ENCODE measurements at places on chromosomes 13 and 19. TPM values are rescaled to one million over a fixed set of nuclear protein-coding genes. Genes with fewer than 3 reads are reported as not detected.

Gene LRRC63
- total RNA-seq: not detected

Gene RNF113B
- not detected for total RNA-seq

Gene IL12RB1
- total RNA-seq: not detected

Gene FSD1
- total RNA-seq: 15.6 TPM

Gene N4BP2L2
- 128 TPM for total RNA-seq

Gene MZT1
- total RNA-seq: 22.9 TPM

Gene TMC4
- total RNA-seq: 45.9 TPM

Gene SGCG
- total RNA-seq: not detected

DNA sequence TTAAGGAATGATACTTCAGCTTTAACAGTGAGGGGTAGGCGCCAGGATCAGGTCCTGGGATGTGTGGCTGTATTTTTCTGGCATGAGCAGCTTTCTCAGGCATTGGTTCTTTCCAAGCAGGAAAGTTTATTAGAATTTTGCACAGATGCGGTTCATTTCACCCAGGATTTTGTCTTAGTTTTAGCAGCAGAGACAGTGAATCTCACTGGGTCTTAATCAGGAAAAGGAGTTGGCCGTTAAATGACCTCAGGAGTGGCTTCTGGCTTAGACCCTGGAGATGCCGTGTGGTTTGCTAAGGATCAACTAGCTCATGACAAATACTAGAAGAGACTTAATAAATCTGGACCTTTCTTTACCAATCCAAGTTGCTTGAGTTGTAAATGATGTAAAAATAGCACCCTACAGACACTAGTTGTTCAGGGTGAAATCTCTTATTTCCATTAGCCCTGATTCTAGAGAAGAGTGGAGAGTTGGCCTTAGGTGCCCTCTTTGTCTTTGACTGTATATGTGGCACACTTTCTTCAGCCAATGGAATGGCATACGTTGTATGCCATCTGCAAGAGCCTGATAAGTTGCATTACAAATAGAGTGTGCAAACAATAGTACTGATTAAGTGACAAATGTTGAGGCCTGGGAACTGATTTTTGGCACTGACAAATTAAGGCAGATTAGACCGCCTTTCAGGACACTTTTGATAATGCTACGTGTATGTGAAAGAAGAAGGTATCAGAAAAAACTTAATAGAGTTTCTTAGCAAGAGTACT lies 34.0 kb downstream of the LRCH1 start:
- no peak for DNase-seq

DNA sequence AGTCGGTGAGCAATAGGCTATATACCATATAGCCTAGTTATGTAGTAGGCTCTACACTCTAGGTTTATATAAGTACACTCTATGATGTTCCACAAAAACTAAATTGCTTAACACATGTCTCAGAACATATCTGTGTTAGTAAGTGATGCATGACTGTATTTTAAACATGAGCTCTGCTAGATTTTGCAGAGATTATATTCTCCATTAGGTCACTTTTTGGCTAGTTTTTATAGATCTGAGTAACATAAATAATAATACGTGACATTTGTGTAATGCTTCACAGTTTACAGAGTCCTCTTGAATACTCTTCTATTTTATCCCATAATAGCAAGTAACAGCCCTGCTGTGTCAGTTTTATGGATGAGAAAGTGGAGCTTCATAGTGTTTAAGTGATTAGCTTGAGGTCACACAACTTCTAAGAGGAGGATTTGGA lies 47.8 kb downstream of the NDFIP2 start:
- no peak for DNase-seq

GRCh38 chr13:19959141-19959830 lies 759 bp downstream of the ZMYM2 start:
- DNase-seq: peak; percentile 72

- DNase-seq: no peak
These were observed 10.1 kb downstream of the SSC5D start for GRCh38 chr19:55498246-55498840.

GRCh38 chr13:94093652-94094315 lies 385.7 kb downstream of the DCT start:
- no peak for DNase-seq

DNA sequence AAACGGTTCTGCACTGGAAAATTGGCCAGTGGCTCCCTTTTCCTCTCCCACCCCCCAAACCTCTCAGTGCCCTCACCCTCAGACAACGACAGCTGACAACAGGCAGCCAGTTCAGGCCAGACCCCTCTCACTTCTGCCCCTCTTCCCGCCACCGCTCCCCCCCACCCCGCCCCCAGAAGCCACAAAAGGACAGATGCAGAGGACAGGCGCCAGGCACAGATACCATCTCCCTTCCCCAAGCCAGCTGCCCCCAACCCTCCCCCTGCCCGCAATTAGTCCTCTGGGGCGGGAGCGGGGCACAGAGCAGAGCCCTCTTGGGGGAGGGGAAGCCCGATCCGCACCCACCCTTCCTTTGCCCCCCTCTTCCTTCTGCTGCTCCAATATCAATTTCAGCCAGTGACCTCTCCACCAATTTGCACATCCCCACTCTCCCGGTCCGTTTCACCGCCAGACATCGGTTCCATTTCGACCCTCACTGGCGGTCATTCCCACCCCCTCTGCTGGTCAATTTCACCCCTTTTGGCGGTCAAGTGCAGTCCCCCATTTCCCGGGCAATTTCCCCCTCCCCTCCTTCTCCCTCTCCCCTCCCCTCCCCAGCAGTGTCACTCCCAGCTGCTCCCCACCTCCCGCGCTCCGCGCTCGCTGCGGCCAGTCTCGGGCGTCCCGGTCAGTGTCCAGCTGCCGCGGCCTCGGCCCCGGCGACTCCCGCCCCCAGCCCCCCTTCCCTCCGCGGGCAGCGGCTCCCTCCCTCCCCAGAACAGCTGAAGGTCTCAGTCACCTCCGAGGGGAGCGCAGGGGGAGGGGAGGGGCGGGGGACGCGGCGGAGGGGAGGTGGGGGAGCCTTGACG lies at the start of gene SHD:
Gene SHD, plus strand, starts transcription at position 848 of the 848 bp plus-strand sequence. CDS start 798 bp downstream, outside the sequence.
- DNase-seq: no peak

DNA sequence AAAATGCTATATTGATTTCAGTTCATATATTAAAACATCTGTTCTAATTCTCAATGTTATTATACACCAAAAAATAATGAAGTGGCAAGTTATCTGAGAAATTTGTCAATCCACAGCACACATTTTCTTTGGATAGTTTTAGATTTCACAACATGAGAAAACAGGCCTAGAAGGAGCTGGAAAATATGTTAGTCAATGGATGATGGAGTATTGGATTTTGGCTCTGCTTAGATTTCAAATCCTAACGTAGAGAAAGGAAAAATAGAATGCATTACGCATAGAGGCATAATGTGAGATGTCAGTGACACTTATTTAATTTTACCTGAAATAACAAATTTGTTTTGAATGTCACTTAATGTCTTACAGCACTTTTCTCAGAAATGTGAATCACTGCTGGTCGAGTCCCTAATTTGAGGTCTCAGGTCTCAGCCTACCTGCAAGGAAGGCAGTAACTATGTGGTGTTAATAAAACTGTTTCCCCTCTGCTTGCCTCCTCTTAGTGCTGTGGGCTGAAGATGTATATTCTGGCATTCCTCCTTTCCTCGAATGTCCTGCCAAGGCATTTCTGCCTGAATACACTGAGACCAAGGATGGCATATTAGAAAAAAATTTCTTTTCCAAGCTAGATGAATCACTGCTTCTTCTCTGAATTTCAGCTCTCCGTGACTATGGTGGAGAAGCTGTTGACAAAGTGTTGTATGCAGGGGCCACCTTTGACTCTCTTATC lies 232.4 kb downstream of the POSTN start:
- no peak for DNase-seq

DNA sequence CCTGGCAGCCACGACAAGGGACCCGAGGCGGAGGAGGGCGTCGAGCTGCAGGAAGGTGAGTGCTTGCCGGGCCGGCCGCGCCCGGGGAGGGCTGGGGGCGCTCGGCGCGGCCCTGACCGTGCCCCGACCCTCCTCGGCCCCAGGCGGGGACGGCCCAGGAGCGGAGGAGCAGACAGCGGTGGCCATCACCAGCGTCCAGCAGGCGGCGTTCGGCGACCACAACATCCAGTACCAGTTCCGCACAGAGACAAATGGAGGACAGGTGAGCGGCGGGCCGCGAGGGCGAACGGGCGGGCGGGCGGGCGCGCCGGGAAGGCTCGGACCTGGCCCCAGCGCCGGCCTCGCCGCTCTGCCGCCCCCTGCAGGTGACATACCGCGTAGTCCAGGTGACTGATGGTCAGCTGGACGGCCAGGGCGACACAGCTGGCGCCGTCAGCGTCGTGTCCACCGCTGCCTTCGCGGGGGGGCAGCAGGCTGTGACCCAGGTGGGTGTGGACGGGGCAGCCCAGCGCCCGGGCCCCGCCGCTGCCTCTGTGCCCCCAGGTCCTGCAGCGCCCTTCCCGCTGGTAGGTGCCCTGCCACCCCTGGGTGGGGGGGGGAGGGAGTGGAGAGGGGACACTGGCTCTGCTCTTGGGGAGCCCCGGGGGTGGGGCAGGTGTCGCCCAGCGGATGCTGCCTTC lies 816 bp downstream of the USF2 start:
- DNase-seq: peak; percentile 96

GRCh38 chr13:30776661-30777060 lies 41.3 kb downstream of the ALOX5AP start:
- DNase-seq: no peak

- DNase-seq: no peak
These were observed 462.5 kb upstream of the KLF12 start for GRCh38 chr13:74596691-74597090.

GRCh38 chr19:46887240-46887782 lies 26.5 kb downstream of the ARHGAP35 start:
- DNase-seq: no peak

DNA sequence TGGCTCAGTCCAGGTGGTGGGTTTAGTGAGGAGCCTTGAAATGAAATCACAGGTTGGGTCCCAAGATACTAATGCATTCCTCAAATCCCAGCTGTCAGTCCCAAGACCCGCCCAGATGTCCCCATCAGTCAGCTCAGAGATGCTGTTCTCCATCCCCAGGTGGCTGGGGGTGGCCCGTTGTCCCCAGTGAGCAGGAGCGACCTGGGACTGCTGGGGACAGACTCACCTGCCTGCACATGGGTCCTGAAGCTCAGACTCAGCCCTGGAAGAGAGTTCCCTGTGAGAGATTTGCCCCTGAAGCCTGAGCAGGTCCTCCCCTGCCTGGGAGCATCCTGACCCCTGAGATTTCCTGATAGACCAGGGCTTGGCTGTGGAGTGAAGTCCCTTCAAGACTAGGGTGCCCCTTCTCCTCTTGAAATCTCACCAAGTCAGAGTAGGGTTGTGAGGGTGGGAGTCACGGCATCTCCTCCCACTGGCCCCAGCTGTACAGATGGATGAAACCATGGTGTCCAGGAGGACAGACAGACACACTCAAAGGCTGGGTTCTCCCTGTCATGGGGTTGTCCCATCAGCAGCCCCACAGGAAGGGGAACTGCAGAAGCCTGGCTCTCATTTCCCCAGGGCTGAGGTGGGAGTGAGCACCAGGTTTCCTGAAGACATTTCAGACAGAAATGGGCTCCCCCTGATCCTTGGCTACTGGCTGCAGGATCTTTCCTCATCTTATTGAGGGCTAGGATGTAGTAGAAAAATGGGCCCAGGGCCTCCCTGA lies 14.4 kb downstream of the LILRA5 start:
- no peak for DNase-seq

DNA sequence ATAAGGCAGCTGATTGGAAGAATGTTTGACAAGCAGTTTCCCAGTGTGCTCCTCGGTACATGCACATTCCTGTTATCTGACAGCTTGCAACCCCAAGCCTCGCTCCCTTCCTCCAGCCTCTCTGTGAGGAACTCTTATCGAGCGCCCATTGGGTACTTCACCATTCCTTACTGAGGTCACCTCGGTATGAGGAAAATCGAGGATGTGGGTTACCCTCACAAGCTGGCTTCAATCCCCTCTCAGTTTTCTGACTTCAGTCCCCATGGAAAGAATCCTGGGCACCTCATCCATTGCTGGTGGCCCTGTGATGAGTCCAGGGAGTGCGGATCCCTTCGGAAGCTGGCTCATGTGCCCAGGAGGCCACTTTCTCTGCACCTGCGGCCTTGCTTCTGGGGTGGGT lies 17.3 kb downstream of the TEX29 start:
- DNase-seq: no peak

DNA sequence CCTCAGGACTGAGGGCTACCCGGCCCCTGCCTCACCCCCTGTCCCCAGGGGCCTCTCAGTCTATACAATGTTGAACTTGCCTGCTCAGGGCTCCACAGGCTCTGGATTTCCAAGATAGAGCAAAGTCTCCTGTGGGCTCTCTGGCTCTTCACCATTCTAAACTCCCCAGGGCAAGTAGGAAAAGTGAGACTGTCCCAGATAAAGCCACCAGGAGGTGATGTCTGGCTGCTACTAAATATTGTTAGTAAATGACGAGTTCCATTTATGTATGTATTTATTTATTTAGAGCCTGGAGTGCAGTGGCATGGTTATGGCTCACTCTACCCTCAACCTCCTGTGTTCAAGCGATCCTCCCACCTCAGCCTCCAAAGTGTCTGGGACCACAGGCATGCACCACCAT lies 73.6 kb upstream of the SIAH3 start:
- DNase-seq: no peak

GRCh38 chr13:30158774-30159445 lies 148.4 kb downstream of the KATNAL1 start:
- DNase-seq: no peak

DNA sequence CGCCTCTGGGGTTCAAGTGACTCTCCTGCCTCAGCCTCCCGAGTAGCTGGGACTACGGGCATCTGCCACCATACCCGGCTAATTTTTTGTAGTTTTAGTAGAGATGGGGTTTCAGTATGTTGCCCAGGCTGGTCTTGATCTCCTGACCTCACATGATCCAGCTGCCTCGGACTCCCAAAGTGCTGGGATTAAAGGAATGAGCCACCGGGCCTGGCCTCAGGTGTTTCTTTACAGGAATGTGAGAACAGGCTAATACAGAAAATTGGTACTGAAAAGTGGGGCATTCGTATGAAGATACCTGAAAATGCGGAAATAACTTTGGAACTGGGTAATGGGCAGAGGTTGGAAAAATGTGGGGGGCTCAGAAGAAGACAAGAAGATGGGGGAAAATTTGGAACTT lies 2.8 kb upstream of the CDC16 start:
- DNase-seq: no peak

GRCh38 chr13:24008679-24009078 lies 111.4 kb upstream of the C1QTNF9B start:
- DNase-seq: peak; percentile 61

- DNase-seq: no peak
These were observed 78.6 kb upstream of the SIAH3 start for GRCh38 chr13:45930177-45930576.

DNA sequence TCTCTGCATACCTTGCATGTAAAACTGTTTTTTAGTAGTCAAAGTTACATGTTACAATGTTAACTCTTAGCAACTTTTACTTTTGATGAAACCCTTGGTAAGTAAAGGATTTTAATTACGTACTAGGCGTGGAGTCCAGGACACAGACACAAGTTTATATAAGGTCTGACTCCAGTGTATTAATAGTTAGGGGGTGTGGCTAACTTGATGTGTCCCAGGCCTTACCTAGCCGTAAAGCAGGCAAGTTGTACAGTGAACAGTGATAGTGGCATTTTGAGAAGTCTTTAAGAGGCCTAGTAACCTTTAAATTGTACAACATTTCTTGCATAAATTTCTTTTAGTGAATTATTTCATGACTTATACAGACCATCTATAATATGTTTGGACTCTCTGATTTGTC lies 5.9 kb downstream of the ZNF714 start:
- no peak for DNase-seq

Data from Caco-2 (cell line).